Suprapubic skin (tissue), 4 donors: ENCODE measurements at places on chromosomes 11 and 22. TPM values are rescaled to one million over a fixed set of nuclear protein-coding genes. Genes with fewer than 3 reads are reported as not detected.
A peak's percentile ranks its signal among the peaks of the same experiment; 100 is the strongest.

DNA sequence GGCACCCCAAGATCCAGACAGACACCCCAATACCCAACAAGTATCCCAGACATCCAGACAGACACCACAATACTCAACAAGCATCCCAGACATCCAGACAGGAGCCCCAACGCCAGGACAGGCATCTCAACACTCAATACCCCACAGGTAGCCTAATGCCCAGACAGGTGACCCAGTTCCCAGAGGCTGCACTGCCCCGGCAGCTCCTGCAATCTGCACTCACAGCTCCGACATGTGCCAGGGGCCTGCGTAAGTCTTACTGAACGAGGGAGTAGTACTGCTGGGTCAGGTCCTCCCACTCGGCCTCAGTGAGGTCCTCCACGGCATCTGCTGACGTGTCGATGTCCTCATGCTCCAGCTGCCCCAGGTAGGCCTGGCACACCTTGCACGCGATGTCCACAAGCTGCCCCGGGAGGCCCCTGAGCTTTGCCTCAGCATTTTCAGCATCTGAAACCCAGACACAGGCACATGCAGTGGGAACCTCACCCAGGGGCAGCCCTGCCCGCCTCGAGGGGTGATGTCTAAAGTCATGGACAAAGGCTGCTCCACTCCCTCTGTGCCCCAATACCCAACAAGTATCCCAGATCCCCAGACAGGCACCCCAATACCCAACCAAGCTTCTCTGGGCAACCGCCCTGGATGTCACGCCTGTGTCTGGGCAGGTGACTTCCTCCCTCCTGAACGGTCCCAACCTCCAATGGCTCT, 16.6 kb downstream of the TTLL8 start:
- no peak for DNase-seq

GRCh38 chr11:100663583-100663982, 23.5 kb upstream of the ARHGAP42 start:
- no peak for DNase-seq

DNA sequence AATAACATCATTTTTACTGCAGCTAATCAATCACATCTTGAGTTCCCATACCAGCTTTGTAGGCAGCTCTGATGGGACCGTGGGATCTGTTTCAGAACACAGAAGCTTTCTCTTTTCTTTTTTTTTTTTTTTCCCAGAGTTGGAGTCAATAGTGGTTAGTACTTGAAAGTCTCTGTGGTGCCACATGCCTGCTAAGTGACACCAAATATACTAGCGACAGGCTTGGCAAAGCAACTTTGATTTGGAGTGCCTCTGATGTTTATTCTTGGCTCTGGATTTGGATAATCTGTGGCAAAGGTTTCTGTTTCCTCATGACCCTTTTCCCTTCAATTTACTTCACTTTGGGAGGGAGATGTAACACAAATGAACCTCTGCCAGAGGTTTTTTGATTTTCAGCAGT, 681.4 kb upstream of the TENM4 start:
- DNase-seq = no peak

DNA sequence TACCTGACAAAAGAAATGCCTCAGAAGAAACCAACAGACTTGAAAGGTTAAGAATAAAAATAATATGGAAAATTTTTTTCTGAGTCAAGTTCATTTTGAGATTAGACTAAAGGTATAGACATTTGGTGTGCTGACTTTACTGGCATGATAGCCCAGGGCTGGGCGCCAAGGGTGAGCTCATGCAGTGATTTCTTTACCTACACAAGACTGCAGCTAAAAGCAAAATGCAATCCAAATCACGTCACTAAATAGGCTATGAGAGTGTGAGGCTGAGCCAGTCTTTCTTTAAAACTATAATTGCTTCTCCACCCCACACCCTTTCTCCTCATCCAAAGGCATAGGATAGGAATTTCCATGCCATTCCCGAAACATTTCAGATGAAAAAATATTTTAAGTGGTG, 196.5 kb downstream of the FAM76B start:
- DNase-seq = no peak

DNA sequence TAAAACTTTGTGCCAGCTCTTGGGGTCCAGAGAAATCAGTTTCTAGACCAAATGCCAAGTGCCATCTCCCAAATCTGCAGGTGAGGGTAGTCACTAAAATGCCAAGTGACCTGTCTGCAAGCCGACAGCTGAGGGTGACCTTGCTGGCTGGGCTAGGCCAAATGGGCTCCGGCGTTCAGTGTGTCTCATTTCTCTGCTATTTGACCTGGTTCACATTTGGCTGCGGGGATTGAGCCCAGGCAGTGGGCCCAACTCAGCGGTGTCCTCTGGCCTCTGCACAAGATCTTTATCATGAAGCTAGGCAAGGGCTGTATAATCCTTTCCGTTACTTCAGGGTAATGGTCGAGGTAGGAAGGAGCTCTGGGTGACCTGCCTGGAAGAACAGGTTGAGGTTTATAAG, 87.5 kb downstream of the SNX19 start:
- no peak for DNase-seq

- no peak for DNase-seq
Measured at GRCh38 chr11:65165410-65166317, 4.4 kb upstream of the SPDYC start.

DNA sequence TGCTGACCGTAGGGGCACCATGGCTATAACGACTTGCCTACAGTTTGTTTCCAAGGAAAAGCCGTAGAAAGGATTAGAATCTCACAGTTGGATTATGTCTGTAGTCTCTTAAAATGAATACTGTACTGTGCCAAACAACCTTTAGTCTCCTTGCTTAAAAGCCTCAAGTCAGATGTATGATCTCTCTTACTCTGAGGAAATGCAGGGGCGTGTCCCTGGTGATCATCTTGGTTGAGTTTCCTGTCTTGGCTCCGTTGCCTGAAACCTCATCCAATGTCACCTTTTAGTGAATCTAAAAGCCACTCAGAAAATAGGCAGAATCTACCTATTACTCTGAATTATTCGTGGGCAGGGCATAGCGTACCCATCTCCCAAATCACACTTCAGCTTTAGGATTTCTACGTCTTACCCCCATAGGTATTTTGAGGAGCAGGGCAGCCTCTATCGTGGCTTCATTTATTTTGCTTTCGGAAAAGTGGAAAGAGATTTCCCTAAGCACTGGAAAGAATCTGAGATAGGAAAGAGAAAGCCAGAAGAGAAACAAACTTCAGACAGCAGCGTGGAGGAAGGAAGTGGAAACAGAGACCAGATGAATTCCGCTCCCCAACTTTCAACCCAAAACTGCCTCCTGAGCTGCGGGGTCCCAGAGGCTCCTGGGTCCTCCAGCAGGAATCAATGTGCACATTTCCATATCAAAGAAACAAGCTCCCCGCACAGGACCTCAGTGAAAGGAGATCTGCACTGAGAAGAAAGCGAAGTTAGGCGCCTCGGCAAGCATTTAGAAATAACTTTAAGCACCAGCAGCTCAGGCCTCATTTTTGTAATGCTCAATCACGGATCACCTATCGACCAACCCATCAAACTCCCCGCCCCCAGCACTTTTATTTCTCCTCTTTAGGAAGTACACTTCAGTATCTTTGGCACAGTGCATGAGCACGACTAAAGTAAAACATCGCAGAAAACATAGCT, 245.8 kb downstream of the ETS1 start:
- no peak for DNase-seq

- DNase-seq = no peak
Measured at GRCh38 chr22:28441720-28442263, 237.8 kb downstream of the TTC28 start.

GRCh38 chr22:37063431-37064420, 12.2 kb downstream of the KCTD17 start:
- no peak for DNase-seq

- DNase-seq = no peak
Measured at GRCh38 chr11:79794057-79794456, 353.2 kb upstream of the TENM4 start.

DNA sequence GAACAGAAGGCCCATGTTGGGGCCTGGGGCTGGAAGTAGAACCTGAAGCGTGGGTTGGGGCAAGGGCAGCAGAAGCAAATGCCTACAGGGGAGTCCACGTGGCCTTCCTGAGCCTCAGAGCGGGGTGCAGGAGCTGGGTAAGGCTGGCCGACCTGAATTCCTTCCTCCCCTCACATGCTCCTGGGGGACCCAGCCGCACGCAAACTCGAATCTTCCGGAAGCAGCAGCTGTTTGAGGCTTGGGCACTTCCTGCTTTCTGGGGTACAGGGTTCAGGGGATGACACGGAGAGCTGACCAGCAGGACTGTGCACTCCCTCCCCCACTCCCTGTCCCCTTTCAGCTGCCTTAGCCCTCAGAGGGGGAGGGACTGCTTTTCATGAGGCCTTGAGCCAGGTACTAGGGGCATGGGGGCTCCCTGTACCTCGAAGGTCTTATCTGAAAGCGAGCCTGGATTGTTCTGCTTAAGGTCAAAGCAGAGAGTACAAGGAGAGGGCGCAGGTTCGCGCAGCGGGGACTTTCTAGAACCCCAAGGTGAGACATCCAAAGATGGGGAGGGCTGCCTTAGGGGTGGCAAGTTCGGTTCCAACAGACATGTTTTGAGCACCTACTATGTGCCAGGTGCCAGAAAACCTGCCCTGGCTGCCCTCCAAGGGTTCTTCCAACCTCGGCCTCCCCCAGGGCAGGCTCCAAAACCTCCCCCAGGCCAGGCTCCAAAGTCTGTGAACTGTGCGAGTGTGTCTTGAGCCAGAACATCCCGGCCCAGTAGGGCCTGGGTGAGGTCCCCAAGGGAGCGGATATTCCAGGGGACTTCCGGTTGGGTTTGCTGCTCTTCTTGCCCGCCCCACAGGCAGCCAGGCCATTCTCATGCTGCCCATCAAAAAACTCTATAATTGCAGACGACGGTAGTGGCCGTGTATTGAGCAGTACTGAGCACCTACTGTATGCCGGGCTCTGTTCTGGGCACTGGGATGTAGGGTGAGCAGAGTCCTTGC, 1.7 kb downstream of the NCF4 start:
- DNase-seq = no peak

GRCh38 chr11:117829369-117829725, 4.8 kb upstream of the FXYD2 start:
- peak; percentile 58 for DNase-seq

DNA sequence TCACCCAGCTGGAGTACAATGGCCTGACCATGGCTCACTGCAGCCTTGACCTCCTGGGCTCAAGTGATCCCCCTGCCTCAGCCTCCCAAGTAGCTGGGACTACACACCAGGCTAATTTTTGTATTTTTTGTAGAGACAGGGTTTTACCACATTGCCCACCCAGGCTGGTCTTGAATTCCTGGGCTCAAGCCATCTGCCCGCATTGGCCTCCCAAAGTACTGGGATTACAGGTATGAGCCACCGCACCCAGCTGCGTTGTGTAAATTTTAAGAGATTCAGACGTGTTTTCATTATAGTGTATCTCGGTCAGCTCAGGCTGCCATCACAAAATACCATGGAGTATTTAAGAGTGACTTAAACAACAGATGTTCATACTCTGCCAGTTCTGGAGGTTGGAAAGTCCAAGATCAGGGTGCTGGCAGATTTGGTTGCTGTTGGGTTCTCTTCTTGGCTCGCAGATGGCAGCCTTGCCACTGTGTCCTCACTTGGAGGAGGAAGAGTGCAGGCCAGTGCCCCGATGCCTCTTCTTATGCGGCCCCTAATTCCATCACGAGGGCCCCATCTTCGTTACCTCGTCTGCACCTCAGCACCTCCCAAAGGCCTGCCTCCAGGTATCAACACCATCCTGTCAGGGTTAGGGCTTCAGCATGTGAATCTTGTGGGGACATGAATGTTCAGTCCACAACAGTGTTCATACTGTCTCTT, 32.6 kb upstream of the PARVB start:
- no peak for DNase-seq

- no peak for DNase-seq
Measured at GRCh38 chr11:11231763-11232162, 121.3 kb downstream of the CSNK2A3 start.

DNA sequence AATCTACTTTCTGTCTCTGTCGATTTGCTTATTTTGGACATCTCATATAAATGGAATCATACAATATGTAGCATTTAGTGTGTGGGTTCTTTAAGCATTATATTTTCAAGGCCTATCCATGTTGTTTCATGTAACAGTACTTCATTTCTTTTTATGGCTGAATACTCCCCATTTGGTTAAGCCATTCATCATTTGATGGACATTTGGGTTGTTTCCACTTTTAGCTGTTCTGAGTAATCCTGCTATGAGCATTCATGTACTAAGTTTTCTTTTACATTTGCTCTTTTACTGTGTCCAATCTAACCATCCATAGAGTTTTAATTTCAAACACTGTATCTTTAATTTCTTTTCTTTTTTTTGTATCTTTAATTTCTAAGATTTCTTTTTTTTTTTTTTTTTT, 55.6 kb upstream of the SPTBN2 start:
- no peak for DNase-seq

- no peak for DNase-seq
Measured at GRCh38 chr11:128494418-128495332, 92.7 kb downstream of the ETS1 start.

- DNase-seq = no peak
Measured at GRCh38 chr22:18133452-18133851, 16.5 kb upstream of the USP18 start.

DNA sequence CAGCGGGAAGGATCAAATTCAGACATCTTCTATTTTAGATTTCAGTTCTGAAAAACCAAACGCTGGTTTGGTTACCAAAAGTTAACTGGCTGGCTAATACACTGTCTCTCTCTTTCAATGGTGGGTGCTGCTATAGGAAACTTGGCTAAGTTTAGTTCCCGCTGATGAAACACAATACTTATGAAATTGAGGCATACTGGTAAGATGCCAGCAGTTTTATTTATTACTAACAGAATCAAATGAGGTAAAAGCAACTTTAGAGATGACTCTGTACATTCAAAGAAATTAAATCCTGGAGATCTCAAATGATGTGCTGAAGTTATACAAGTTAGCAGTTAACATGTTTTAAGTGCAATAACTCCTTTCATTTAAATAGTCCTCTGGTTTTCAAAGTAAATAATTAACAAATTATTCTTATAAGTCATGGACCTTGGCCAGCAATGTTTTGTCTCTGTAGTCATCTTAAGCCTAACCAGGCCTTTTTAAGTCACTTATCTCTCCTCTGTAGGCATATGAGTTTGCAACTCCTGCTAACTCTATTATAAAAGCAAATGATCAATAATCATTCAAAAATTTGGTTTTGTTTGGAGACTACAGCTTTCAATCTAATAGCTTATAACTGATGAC, 54.8 kb downstream of the PAK1 start:
- DNase-seq = no peak

GRCh38 chr22:34917239-34917638, 148.7 kb upstream of the ISX start:
- DNase-seq = no peak

- peak; percentile 95 for DNase-seq
Measured at GRCh38 chr11:108593214-108593922, at the start of gene EXPH5. TSS of gene EXPH5 (minus strand) at chr11:108593768. CDS start at chr11:108593536, 232 bp downstream.

- DNase-seq = no peak
Measured at GRCh38 chr11:63775191-63775590, 6.6 kb upstream of the ZFTA start.

The ACR gene
- total RNA-seq = not detected

The THYN1 gene
- 31.7 TPM for total RNA-seq

The ZNF280A gene
- not detected for total RNA-seq

The SNRPD3 gene
- 168 TPM for total RNA-seq

The IRAG1 gene
- 3.8 TPM for total RNA-seq

The UBQLNL gene
- not detected for total RNA-seq

The OR8B3 gene
- not detected for total RNA-seq

The ADORA2A gene
- 3.4 TPM for total RNA-seq

The TSSC4 gene
- total RNA-seq = 56.6 TPM

The FZD4 gene
- total RNA-seq = 10.7 TPM

The CABP4 gene
- total RNA-seq = 2.5 TPM
